Activated T-cell treated with anti-CD3 and anti-CD28 coated beads for 24 hours (primary cell): ENCODE measurements at places on chromosomes 16 and 17.

DNA sequence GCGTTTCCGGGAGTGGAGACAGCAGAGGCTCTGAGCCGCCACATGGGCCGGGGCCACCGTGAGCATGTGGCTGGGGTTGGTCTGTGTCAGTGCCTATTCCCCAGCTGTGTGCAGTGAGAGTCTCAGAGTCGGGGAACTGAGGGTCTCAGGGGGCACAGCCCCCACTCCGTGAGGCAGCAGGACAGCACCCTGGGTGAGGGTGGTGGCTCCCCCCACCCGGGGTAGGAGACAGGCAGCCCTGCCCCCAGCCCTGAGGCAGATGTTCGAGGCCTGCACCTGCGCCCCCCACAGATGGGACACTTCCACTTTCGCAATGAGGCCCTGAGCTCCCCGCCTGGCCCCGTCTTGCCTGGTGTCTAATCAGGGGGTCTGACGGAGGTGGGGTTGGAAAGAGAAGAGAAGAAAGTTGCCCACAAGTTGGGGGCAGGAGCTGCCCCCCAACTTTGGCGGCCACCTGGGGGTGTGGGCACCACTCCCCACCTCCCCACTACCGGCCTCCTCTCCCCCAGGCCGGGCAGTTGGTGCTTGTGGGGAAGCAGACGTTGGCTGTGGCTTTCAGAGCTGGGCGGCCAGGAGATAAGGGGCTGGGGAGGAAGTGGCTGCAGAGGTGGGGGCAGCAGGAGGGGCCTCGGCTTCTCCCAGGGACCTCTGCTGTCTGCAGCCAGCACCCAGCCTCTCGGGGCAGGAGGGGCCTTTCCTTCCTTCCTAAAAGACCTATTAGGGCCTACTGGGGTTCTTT, 1.8 kb upstream of the CBFA2T3 start:
- DNase-seq = no peak

- DNase-seq = no peak
These were observed 88.2 kb upstream of the CORO6 start for GRCh38 chr17:29710891-29711418.

DNA sequence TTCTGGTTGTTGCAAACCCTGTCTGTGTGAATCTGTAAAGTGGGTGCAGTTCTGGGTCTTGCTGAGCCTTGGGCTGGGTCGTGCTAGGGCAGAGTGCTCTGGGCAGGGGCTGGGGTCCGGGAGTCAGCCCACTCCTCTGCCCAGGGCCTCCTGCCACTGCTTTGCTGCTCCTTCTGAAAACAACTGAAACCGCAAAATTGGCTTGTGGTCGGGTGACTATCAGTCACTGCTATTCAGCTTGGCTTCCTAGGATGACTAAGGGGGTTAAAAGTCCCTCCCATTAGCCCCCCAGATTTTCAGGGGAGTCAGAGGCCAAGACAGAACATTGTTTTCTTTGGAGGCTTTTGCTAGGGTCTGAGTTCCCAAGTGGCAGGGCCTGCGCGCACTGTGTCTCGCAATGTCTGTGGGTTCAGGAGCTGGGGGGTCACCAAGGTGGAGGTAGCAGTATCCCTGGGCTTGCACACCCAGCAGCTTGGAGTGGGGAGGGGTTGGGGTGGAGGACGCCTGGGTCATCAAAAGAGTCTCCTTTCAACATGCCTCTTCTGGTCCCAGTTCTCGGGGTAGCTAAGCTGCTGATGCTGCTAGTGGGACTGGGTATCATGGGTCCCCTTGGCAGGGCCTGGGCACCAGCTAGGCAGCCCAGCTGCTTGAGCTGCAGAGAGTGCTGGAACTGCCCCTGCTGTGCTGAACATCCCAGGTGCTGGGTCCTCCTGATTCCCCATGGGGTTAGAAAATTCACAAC, 13.5 kb upstream of the TBX21 start:
- DNase-seq = peak; percentile 71

GRCh38 chr17:65896889-65897288, 295.0 kb downstream of the CEP112 start:
- no peak for DNase-seq

DNA sequence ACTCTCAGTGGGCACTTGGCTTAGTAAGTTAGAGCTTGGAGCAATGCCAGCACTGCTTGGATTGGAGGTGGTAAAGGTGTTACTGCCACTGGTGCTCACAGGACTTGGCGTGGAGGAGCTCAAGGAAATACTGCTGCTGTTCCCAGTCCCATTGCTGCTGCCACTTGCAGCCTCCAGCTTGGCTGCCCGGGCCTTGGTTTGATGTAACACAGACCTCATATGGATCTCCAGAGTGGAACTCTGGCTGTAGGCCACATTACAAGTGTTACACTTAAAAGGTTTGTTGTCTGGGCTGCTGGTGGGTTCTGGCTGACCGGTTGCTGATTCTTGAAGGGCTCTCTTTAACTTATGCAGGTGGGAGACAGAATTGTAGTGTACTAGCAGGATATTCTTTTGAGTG, 250.3 kb downstream of the ZFHX3 start:
- DNase-seq = no peak

DNA sequence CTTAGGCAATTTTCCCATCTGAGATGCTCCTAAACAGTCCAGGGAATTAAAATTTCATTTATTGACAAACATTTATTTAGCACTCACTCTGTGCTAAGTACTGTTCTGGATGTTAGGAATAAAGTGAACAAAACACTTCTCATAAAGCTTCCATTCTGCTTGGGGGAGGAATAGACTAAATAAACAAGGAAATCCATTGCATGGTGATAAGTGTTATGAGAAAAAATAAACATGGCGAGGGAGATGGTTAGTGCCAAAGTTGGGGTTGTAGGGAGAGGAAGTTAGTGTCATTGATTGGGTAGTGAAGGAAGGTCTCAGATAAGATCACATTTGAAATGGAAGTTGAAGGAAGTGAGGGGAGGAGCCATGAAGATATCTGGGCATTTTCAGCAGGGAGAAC, 72.2 kb upstream of the CES5A start:
- no peak for DNase-seq

- DNase-seq = no peak
These were observed 26.2 kb downstream of the MPP2 start for GRCh38 chr17:43881181-43881580.

- no peak for DNase-seq
These were observed 4.5 kb downstream of the KCNJ12 start for GRCh38 chr17:21380659-21381058.

GRCh38 chr17:614653-615546, 99.7 kb downstream of the VPS53 start:
- no peak for DNase-seq

GRCh38 chr17:44972953-44973352, 4.8 kb upstream of the C1QL1 start:
- no peak for DNase-seq

GRCh38 chr16:3498988-3499387, 1.8 kb upstream of the CLUAP1 start:
- no peak for DNase-seq

DNA sequence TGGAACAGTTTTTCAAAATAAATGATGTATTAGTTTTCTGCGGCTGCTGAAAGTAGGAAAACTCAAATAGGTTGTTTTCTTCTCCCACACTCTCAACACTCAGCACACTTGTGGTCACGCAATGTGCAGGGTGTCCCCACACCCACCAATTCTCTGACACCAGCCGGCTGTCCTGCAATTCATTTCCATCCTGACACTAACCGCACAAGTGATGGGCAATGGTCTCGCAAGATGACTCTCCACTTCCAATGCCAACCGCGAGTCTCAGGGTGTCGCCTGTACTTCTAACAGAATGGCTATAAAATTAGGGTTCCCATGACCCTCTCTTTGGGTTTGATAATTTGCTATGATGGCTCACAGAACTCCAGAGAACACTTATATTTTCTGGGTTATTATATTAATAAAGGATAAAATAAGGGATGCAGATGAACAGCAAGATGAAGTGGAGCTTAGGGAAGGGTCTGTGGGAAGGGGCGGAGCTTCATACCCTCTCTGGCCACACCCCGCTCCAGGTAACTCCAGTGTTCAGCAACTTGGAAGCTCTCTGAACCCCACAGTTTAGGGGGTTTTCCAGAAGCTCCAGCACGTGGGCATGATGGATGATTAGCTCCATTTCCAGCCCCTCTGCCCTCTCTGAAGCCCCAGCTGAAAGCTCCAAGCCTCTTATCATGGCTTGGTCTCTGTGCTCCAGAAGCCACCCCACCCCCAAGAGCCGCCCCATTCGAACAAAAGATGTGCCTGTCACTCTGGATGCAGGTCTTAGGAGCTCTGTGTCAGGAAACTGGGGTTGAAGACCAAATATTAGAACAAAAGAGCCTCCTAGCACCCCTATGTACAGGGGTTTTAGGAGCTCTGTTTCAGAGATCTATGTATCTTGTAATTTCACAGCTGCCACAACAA, 19.8 kb downstream of the TAF1C start:
- DNase-seq = no peak

GRCh38 chr17:73189417-73190099, 3.3 kb upstream of the COG1 start:
- DNase-seq = no peak

GRCh38 chr17:72151565-72152386, 31.0 kb downstream of the SOX9 start:
- no peak for DNase-seq

- DNase-seq = no peak
These were observed 133.3 kb downstream of the ZNF778 start for GRCh38 chr16:89350701-89351380.

GRCh38 chr16:89759746-89760340, 38.5 kb downstream of the ZNF276 start:
- no peak for DNase-seq

- DNase-seq = no peak
These were observed 712 bp downstream of the TMEM256 start for GRCh38 chr17:7403043-7403726.

DNA sequence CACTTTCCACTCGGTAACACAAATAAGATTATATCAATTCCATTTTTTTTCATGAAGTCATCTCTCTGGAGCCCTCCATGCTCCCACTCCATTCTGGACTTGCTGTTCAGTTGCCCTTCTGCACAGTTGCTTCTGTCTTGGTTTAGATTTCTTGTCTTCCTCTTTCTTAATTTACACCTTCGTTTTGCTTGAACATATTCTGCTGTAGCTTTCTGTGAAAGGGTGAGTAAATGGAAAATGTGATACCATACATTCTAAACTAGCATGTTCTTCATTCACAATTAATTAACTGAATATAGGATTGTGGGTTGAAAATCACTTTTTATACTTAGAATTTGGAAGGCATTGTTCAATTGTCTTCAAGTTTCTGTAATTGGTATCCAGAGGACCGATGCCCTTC, 69.6 kb downstream of the VMP1 start:
- DNase-seq = no peak

DNA sequence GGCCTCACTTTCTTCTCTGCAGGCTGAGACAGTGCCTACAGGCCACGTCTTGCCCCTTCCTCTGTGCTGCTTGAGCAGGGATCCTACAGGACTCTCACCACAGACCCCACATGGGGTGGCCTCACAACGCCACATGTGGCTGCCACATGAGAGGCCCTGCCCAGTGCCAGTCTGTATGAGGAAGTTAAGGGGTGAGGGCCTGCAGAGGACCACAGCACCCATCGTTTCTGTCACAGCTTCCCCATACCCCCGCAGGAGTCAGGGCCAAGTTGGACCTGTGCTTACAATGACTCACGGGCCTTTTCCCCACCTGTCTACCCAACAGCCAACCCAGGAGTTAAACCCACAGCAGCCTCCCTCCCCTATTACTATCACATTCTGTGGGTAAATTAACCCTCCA, 2.9 kb upstream of the GSDMB start:
- no peak for DNase-seq

- no peak for DNase-seq
These were observed 390.0 kb downstream of the CDH11 start for GRCh38 chr16:64731891-64732290.

- DNase-seq = no peak
These were observed 11.4 kb upstream of the CCL2 start for GRCh38 chr17:34243364-34244320.

- DNase-seq = no peak
These were observed 19.1 kb downstream of the NOD2 start for GRCh38 chr16:50712560-50712898.

DNA sequence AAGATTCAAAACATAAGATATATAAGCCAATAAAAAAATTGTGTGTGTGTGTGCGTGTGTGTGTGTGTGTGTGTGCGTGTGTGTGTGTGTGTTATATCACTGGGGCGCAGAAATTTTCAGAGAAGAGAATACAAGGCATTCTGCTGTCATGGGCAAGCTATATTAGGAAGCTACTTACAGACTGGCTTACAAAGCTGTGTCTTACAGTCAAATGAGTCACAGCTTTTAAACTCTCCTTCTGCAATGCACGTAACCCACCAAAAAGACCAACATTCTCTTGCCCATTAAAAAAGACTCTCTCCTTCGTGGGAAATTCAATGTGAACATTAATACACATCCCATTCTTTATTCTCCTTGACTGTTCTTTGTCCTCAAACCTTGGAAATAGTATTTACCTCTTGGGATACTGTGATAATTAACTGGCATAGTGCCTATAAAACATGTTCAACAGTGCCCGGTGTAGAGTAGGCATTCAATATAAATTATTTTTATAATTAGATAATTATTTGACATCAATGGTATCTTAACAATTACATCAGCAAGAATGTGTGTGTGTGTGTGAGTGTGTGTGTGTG, 860.4 kb upstream of the SOX9 start:
- DNase-seq = no peak

DNA sequence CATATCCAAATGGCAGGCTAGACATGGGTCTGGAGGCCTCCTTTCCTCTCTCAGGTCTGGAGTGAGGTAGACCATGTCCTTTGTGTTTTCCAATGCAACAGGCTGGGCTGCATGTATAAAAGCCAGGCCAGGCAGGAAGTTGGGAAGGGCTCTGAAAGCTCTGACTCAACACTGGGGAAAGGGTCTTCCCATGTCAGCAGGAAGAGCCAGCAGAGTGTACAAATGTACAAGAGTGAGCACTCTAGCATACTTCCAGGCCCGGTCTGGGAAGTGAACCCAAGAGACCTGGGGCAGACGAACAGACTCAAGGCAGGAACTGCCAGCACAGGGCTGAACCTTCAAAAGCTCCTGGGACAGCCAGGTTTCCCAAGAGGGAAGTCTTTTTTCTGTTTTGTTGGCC, 7.0 kb downstream of the ATPAF2 start:
- no peak for DNase-seq

DNA sequence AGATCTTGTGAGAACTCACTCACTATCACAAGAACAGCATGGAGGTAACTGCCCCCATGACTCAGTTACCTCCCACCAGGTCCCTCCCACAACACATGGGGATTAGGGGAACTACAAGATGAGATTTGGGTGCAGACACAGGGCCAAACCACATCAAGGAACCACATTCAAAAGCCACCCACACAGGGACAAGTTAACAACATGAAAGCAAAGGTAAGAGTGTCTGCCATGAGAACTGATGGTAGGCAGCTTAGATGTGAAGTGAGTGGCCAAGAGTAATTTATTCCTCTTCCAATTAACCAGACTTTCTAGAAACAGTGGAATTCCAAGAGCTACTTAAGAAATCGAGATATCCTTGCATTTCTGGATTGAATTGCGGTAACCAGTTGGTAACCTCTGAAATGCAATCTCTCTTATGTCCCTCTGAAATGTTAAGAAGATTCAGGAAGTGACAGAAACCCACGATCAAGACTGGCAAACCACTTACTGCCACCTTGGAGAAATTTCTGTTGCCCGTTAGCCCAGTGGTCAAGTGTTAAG, 167.4 kb upstream of the CACNG5 start:
- peak; percentile 68 for DNase-seq

- no peak for DNase-seq
These were observed 2.1 kb downstream of the CES5A start for GRCh38 chr16:55873122-55873521.
